ENCODE measurements at places on chromosomes 12 and 14.

GRCh38 chr14:55418411-55418810 is 6.8 kb upstream of the ATG14 start:
- DNase-seq: no peak

DNA sequence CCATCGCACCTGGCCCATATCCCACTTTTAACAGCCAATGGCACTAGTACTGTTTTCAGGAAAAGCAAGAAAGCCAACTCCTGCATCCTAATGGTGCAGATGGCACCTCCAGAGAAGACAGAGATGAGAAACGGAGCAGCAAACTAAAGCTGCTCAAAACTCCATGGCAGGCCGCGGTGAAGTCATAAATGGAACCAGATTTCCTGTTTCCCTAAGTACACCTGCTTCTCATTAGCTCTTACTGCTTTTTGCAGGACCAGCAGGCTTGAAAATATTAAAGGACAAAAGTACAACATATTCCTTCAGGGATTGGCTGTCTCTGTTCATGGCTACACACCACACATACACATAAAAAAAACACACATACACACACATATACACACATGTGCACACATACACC is 36.7 kb upstream of the LGALS3 start:
- DNase-seq: no peak

DNA sequence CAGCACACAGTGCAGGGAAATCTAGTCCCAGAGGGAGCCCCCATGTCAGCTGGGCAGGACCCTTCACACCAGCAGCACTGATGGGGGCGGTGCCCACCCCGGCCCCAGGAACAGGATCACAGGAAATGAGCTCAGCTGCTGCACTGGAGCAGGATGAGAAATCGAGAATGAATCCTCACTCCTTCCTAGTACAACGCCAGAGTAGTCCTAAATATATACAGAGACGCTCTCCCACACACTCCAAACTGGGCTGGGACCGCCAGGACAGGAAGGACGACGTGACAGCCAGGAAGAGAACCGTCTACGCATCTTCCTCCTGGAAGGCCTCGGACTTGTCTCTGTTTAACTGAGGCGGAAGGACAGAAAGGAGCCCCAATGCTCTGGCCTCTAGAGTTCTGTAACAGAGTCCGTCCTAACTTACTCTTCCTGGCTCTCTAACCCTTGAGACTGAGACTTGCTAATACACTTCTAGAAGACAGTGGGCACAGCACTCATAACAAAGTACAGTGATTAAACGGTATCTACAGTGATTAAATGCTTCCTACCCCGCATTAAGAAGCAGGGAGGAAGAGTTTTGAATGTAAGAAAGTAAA is 33.4 kb downstream of the CDC42BPB start:
- no peak for DNase-seq

DNA sequence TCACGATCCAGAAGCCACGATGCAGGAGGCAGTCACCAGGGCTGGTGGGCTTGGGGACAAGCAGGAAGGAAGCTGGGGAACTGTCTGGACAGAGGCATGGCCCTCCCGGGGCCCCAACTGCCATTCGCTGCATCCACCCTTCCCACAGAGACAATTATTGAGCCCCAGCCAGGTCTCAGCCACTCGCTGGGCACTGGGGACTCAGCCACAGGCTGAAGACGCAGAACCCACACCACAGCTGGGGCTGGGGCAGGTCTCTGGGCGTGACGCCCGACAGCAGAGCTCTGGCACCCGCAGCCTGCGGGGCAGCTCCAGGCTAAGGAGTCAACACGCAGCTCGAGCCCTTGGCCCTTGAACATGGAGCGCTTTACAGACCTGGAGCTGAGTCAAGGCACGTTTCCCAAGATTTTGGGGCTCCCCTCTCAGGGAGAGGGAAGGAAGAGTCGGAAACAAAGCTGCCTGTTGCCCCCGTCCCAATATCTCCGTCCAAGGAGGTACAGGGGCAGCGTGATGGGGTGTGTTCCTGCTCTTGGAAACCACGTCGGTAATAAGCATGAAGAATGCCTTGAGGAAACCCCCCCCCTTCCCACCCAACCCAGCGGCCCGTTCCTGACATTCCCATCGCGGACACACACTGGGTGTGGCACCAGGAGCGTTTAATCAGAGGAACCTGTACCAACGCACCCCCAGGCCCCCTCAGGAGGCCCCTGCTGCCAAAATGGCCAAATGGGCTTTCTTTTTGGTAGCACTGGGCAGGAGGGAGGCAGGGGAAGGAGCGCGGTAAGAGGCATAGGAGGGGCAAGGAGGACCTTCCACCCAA is 6.7 kb downstream of the RIMBP2 start:
- DNase-seq: no peak

- no peak for DNase-seq
Measured at GRCh38 chr12:4026020-4026358, 152.8 kb upstream of the PARP11 start.

DNA sequence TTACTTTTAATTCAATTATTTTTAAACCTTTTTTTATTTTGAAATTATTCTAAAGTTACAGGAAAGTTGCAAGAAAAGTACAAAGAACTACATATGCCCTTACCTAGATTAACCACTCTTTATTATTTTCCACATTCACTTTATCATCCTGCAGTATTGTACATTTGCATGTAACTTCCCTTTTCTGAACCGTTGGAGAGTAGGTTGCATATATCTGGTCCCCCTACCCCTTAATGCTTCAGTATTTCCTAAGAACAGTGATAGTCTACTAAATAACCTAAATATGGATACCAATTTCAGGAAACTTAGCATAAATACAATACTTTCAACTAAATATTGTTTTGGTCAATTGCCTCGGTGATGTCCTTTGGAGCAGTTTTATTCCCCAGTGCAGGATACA is 15.0 kb downstream of the G2E3 start:
- DNase-seq: no peak

DNA sequence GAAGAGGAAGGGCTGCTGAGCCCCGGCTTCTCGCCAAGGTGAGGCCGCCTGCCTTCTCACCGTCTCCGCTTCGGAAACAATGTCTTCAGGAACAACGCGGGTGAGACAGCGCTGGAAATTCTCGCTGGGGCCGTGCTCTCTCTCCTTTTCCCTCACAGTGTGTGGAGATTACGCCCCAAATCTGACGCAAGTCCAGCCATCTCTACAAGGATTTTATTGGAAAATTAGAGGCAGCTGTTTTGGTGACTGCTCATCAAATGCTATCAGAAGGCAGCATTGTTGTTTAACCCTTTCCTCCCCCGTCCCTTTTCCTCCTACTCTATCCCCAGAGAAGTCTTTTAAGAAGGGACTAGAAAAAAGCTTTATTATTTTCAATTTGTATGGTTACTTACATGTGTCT is 53.5 kb downstream of the PIWIL1 start:
- no peak for DNase-seq

DNA sequence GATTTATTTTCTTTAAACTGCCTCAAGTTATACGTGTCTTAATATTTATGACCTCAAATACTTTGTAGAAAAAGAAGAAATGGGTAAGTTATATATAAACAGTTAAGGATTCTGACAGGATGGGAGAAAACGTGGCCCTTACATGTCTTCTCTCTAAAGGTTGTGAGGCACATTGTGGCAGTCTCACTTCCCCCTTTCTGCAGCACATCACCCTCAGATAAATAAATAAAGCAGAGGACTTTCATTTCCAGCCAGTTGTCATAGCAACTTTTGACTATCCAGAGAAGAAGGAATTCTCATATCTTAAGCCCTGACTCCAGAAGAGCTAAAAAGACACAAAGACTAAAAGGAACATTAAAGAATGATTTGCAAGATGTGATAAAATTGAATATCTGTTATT is 28.8 kb upstream of the CEP83 start:
- no peak for DNase-seq

DNA sequence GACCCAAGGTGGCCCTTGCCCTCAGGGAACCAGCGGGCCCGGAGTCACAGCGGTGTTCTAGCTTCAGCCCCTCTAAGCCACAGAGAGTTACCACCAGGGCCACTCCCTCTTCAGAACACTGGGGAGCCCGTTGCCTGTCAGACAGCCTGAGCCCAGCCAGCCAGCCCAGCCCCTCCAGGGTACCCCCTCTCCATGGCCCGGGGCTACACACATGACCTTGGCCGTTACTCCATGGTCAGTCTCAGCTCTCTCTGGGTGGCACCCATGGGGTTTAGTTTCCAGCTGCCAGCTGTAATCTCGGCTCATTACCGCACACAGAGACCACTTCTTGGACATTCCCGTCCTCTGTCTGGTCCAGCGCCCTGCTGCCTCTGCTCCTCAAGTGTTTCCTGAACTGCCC is 35.0 kb downstream of the PPP2R5C start:
- DNase-seq: no peak

DNA sequence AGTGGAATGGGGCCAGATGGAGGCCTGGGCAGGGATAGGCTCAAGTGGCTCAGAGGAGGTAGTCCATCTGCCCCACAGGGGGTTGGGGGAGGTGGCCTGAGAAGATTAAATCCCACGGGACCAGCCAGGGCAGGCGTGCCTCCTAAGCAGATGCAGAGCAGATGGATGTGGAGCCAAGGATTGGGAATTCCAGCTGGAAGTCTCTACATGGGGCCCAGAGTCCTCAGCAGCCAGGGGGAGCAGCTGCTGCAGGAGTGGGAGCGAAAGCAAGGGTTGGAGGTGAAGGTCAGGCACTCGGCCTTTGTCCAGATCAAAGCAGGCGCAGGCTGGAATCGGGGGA is 42.4 kb upstream of the VRK1 start:
- no peak for DNase-seq

DNA sequence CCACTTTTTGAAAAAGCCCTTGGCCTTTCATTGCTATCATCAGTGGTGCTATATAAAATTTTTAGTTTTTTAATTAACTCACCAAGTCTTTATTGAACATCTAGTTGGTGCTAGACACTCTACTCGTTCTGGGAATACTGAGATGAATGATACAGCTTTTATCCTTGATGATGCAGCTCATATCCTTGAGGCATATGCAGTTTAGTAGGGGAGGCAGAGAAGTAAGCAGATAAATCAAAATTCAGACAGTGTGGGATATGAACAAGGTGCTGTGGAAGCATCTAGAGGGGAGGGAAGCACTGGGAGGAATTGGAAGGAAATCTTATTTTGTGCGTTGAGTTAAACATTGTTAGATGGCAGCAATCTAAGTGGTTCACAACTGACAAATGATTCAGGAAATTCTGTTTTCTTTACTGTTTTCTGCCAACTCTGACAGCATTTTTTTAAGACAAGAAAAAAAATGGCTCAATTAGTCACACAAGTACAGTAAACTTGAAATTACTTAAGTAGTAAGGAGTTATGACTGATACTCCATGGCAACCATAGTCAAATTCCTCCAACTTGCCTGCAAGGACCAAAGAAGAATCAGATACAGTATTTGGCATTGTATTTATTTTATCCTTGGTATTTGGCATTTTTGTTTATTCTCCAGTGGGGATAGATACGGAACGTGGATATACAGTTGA is 119.2 kb downstream of the TMTC2 start:
- DNase-seq: no peak

- DNase-seq: no peak
Measured at GRCh38 chr12:109997393-109997792, 1.2 kb upstream of the GIT2 start.

DNA sequence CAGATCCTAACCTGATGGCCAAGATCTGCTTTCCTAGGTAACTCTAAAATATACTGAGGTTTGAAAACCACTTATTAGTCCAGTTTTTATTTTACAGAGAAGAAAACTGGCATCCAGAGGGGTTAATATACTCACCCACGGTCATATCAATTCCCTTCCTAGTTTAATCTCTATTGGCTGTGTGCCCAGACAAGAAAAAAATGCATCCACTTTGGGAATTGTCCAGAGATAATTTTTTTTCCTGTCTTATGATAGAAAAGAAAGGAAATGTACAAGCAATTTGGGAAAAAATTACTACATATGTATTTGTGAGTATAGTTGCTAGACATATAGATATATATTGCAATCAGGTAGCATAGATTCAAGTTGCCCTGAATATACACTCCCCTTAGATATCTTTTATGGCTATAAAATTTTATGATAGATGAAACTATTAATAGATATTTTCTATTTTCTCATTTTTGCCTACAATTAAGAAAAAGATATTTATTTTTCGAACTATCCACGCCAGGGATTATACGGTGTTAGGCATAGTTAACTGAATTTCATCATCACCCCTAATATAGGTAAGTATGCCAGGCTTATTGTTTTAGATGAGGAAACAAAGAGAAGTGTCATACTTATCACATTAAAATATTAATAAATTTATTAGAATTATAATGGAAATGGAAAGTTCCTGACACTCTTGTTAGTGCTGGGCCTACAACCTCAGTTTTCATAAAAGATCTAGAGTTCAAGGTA is 100.5 kb upstream of the SLC38A2 start:
- DNase-seq: no peak

DNA sequence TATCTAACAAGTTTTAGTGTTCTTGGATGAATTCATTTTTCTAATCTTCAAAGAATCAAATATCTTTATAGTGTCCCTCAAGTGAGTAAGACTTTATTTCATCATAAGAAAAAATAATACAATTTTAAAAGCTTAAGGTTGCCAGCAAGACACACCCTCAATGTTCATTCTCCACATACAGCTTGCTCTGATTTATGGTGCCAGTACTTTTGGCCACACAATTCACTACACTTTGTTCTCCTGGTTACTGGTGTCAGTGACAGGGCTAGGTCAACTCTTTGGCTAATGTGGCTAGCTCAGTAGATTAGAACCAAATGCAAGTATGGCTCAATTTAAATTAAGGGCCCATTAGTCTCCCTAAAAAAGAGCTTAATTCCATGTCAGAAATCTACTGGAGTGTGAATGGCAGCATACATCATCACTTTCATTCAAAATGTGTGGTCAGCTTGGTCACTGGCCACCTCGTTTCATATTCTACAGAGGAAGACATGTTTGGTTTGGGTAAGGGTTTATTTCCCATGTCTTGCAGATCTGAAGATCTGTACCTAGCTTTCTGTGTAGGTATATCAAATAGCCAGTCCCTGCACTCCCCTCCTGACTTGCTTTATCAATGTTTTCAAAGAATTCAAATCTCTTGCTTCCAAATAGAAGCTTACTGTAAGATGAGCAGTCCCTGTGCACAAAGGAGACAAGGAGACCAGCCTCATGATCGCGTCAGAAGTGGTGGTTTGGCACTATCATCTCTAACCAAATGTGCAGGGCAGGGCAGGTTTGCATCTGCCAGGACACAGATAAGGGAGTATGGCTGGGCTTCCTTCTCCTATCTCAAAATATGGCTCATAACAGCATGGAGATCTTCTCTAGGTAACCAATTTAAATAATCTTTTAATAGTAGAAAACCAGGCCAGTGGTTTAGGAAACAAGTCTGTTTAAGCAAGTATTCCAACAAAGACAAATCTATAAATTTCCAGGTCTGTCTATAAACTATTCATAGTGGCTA is 31.3 kb downstream of the HECTD4 start:
- no peak for DNase-seq

GRCh38 chr12:120989687-120990086 is 11.3 kb downstream of the HNF1A start:
- no peak for DNase-seq

GRCh38 chr12:28268608-28269229 is 78.5 kb downstream of the CCDC91 start:
- DNase-seq: no peak

DNA sequence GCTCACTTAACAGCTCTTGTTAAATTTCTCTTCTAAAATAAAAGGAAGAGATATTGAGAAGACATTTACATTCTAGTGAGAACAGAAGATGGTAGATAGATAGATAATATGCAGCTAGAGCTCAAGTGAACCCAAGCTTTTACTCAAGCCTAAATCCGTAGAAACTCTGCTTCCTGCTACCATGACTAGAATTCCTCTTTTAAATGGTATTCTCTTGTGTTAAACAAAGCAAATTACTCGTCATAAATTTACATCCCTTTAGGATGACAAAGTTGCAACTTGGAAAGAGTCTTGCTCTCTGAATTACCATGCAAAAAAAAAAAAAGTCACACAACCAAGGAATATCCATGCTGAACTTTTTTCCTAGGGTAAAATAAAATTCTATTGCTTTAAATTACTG is 160.7 kb upstream of the LRFN5 start:
- DNase-seq: no peak

- no peak for DNase-seq
Measured at GRCh38 chr12:19021646-19022045, 107.9 kb upstream of the PLEKHA5 start.
